GM23248 (cell line): ENCODE measurements at places on chromosomes 13 and 19. TPM values are rescaled to one million over a fixed set of nuclear protein-coding genes. Genes with fewer than 3 reads are reported as not detected.

Gene KIR2DL3
- not detected in 2 replicates for total RNA-seq

Gene CRLF1
- total RNA-seq = 40.0 and 59.2 TPM in 2 replicates

DNA sequence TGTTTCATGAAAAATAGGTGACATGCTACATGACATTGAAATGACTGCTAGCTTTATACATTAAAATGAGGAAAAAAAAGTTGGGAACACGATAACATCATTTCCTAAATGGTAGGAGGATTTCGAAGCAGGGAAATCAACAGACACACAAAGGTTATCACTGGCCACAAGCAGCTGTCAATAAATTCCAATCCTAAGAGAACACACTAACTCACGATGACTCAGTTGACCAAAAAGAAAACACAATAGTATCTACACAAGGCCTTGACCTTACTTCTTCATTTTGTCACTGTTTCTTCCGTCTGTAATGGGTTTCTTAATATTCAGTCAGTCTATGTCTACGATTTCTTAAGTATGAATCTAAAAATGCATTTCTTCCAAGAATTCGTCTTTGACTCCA lies 36.5 kb downstream of the STARD13 start:
- peak overlapping the region; percentile 9; the same call in 1 of the 2 replicates for H3K4me3 ChIP-seq
- DNase-seq = peak; percentile 48
- 0 out of 2 replicates have a peak, but pooled peaks cover 3% of the 10 kb centered on the region for H3K36me3 ChIP-seq
- peak overlapping the region; percentile 13; the same call in 1 of the 2 replicates for H3K27ac ChIP-seq
- peaks cover 42% of the 10 kb centered on the region for H3K4me1 ChIP-seq
- H3K27me3 ChIP-seq = no peaks in the 10 kb centered on the region

GRCh38 chr13:28657784-28658538 lies 969 bp upstream of the POMP start:
- H3K27me3 ChIP-seq = no peaks in the 10 kb centered on the region
- peak overlapping the region; percentile 99 for H3K4me3 ChIP-seq

GRCh38 chr19:7550987-7551761 lies 15.7 kb downstream of the PNPLA6 start:
- no peaks in the 10 kb centered on the region for H3K4me1 ChIP-seq
- no peak overlapping the region for H3K27ac ChIP-seq
- peak; percentile 53 for DNase-seq
- 0 out of 2 replicates have a peak, but pooled peaks cover 4% of the 10 kb centered on the region for H3K36me3 ChIP-seq

DNA sequence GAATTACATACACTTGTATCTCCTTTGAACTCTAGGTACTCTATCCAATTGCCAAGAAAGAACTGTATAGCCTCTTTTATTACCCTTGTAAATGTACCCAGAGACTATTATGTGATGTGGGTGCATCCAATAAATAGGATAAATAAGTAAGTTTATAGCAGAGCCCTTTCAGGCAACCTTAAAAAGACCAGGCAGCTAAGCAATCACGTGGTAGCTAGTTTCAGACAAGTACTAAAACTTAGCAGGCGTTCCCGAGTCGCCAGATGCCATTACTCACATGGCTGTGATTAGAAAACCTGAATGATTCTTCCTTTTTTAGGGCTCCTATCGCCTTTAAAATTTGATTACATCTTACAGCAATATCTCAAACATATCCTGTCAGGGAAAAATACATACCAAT lies 1303.0 kb downstream of the EFNB2 start:
- no peaks in the 10 kb centered on the region for H3K36me3 ChIP-seq
- H3K4me3 ChIP-seq = no peak overlapping the region
- no peak for DNase-seq
- no peak overlapping the region for H3K27ac ChIP-seq

Gene SLC15A1
- total RNA-seq = not detected in 2 replicates

DNA sequence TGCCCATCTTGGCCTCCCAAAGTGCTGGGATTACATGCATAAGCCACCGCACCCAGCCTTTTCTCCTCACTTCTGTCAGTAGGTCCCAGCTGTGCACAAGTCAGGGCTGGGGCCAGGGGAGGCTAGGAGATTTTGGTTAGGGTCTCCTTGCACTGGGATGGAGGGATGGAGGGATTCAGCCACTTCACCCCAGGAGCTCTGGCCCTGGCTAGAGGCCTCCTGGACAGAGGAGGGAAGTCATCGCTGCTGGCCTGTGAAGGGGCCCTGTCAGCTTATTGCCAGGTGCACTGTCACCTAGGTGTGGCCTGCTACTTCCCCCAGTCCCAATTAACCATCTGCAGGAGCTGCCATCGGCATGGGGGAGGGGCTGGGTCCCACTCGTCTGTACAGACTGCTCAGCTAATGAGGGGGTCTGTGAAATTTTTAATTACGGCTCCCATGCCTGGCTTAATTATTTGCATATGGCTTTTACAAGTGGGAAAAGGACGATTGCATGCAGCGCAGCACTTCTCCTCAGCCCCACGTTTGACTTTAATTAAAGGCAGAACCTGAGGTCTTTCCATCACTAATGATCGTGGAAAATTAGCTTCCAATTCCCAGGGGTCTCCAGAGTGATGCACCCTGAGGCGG lies 52.4 kb downstream of the CHST8 start:
- no peaks in the 10 kb centered on the region for H3K4me1 ChIP-seq
- H3K27ac ChIP-seq = no peak overlapping the region
- H3K27me3 ChIP-seq = no peaks in the 10 kb centered on the region
- H3K4me3 ChIP-seq = no peak overlapping the region
- DNase-seq = no peak
- no peaks in the 10 kb centered on the region for H3K36me3 ChIP-seq

Gene CGB2
- not detected in 2 replicates for total RNA-seq

- H3K27ac ChIP-seq = no peak overlapping the region
- H3K4me1 ChIP-seq = no peaks in the 10 kb centered on the region
- DNase-seq = peak; percentile 56
- H3K4me3 ChIP-seq = no peak overlapping the region
Measured at GRCh38 chr19:40549007-40549708, 27.5 kb upstream of the SHKBP1 start.

GRCh38 chr13:110634558-110634957 lies 19.2 kb downstream of the NAXD start:
- H3K27ac ChIP-seq = no peak overlapping the region
- peak; percentile 48 for DNase-seq
- peaks cover 48% of the 10 kb centered on the region; the same call in 1 of the 2 replicates for H3K36me3 ChIP-seq

Gene ZNF30
- total RNA-seq = 1.5 and 2.2 TPM in 2 replicates

- no peaks in the 10 kb centered on the region for H3K27me3 ChIP-seq
- peak overlapping the region; percentile 97; the same call in 1 of the 2 replicates for H3K27ac ChIP-seq
- peaks cover 17% of the 10 kb centered on the region; the same call in 1 of the 2 replicates for H3K36me3 ChIP-seq
Measured at GRCh38 chr19:1267477-1268225, 1.5 kb upstream of the CIRBP start.

GRCh38 chr13:23777575-23777870 lies 111.7 kb downstream of the MIPEP start:
- no peaks in the 10 kb centered on the region for H3K27me3 ChIP-seq
- H3K4me3 ChIP-seq = no peak overlapping the region
- H3K4me1 ChIP-seq = peaks cover 6% of the 10 kb centered on the region
- H3K27ac ChIP-seq = no peak overlapping the region
- no peaks in the 10 kb centered on the region for H3K36me3 ChIP-seq

- peaks cover 7% of the 10 kb centered on the region; the same call in 1 of the 2 replicates for H3K36me3 ChIP-seq
- H3K27me3 ChIP-seq = no peaks in the 10 kb centered on the region
- H3K4me1 ChIP-seq = peaks cover 8% of the 10 kb centered on the region; the same call in 1 of the 2 replicates
- peak overlapping the region; percentile 88 for H3K27ac ChIP-seq
Measured at GRCh38 chr19:36417752-36418286, 625 bp downstream of the ZFP82 start.

Gene FFAR3
- total RNA-seq = not detected in 2 replicates
